ENCODE measurements at places on chromosomes 7 and 10.
A peak's percentile ranks its signal among the peaks of the same experiment; 100 is the strongest.

GRCh38 chr7:17552952-17553351, 254.5 kb downstream of the AHR start:
- DNase-seq: no peak

GRCh38 chr10:22573820-22574569, 140.4 kb downstream of the PIP4K2A start:
- no peak for DNase-seq

GRCh38 chr10:37972396-37972795, 4.1 kb downstream of the ZNF25 start:
- no peak for DNase-seq

DNA sequence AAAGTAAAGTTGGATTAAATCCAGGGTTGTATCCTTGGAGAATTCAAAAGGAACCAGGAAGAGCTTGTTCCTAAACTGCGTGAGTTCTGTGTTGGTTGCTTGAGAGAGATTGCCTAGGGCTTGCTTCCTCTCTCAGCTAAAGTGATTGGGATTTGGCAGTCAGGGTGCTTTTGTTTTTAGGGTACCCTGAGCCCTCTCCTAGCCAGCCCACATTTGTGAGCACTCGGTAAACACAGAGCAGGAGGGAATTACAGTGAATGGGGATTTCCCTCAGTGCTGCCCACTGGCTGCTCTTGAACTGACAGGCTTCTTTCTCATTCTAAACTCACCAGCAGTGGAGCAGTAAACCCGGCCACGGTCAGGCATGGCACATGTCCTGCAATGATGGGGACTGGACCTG, 146.9 kb downstream of the TPST1 start:
- DNase-seq: no peak

GRCh38 chr10:110739811-110740271, 95.7 kb downstream of the RBM20 start:
- no peak for DNase-seq

GRCh38 chr10:125158601-125159485, 1.5 kb downstream of the CTBP2 start:
- no peak for DNase-seq

DNA sequence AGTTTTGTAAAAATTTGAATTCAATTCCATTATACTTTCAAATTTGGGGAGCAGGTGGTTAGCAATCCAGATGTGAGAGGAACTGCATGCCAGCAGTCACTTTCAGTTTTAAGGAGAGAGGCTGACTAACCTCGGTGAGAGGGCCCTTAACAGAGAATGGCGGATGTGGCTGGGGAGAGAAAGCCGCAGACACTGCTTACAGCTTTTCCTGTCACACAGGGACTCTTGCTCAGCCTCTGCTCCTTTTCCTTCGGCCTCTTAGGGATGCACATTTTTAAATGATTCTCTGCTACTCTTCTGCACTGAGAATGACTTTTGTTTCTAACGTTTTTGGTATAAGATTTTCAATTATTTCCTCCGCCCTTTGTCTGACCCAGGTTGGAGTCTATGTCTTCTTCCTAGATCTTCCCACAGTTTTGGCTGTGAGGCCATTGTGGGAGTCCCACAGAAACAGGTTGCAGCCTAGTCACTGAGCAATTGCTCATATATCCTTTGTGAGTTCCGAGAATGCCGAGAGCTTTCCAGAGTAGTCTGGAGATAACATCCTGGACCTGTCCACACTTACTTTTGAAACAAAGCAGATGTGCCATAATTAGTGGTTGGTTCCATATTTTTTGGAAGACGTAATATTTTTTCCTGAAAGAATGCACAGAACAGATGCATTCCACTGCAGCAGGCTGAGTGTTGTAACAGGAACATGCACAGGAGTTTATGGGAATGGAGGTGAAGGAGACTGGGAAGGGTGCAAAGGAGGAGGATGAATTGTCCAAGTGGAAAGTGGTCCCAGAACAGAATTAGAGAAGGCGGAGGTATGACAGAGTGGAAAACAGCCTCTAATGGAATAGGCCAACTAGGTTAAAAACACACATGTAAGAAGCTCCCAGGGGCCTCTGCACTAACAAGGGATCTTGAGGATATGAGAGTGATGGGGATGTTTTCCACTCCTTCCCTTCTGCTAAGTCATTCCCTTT, 168.0 kb upstream of the ZNF32 start:
- DNase-seq: no peak

- no peak for DNase-seq
Observed at GRCh38 chr10:122361046-122361445, 13.5 kb upstream of the PLEKHA1 start.

DNA sequence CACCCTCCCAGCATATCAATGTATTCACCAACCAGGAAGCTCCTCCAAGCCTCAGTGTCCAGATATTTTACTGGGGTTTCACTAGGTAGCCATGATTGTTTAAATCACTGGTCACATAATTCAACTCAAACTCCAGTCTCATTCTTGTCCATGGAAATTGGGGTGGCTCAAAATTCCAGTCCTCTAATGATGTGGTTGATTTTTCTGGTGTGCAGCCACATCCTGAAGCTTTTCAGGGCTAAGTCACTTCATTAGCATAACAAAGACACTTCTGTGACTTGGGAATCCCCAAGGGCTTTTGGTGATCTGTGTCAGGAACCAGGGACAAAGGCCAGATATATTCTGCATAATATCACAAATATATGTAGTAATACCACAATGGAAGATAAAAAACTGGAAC, 786.9 kb upstream of the IGFBP3 start:
- DNase-seq: no peak

DNA sequence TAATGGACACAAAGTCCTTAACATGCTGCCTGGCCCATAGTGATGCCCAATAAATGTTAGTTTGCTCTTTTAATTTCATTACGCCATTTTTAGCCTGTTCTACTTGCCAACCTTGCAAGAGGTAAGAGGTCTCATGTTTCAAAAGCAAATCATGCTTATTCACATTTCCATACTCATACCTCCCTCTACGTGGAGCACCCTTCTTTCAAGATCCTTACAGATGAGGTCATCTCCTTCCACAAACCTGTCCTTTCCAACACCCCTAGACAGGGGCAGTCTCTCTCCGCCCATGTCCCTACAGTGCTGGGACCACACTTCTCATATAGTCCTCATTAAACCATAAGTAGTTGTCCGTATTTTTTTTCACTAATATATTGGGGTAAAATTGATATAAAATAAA, 271.3 kb downstream of the FGFR2 start:
- no peak for DNase-seq

DNA sequence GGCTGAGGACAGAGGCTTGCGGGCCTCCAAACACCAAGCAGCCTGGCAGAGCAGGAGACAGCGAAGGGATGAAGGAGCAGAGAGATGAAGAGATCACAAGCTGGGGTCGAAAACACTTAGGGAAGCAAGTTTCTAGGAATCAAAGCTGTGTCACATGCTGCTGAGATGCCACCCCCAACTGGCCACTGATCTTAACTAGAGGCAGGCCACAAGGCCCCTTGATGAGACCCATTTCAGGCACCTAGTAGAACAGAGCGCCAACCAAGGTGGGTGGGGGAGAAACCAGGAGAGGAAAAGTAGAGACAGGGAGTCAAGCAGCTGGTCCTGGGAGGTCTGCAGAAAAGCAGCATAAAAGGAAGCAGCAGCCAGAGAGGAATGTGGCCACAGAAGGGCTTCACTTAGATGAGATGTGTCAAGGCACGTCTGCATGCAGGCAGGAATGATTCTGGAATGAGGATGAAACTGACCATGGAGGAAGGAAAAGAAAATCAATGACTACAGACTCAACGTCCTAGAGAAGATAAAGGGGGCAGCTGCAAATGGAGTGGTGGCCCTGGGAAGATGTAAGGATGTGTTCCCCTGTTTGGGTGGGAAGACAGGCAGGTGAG, 85.0 kb upstream of the DDC start:
- DNase-seq: no peak

DNA sequence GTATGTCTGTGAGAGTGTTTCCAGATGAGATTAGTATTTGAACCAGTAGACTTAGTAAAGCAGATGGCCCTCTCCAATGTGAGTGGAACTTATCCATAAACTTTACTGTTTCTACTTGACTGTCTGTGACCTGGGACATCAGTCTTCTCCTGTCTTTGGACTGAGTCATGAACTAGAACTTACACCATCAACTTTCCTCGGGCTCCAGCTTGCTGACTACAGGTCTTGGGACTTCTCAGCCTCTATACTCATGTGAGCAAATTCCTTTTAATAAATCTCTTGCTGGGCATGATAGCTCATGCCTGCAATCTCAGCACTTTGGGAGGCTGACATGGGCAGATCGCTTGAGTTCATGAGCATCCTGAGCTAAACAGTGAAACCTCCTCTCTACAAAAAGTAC, 25.7 kb upstream of the WAPL start:
- DNase-seq: no peak

GRCh38 chr7:104779888-104780287, 234.1 kb upstream of the KMT2E start:
- no peak for DNase-seq

- DNase-seq: no peak
Observed at GRCh38 chr7:24926623-24927524, 53.1 kb downstream of the OSBPL3 start.

DNA sequence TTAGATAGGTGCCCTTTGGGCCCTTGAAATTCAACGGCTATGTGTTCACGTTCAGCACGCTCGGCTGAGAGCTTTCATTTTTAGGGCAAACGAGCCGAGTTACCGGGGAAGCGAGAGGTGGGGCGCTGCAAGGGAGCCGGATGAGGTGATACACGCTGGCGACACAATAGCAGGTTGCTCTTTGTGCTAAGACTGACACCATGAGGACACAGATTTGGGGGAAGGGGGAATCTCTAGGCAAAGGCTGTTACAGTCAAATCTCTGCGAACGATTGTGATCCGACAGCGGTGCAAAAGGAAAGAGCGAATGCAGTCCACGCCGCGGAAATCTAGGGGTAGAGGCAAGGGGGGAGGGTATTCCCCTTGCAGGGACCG, 667 bp downstream of the KLLN start:
- DNase-seq: peak; percentile 74

- DNase-seq: no peak
Observed at GRCh38 chr7:158187694-158187994, 400.0 kb downstream of the PTPRN2 start.

- no peak for DNase-seq
Observed at GRCh38 chr7:117041822-117042221, 88.5 kb downstream of the ST7 start.
